Suppressor macrophage treated with lipopolysaccharide for 4 hours (primary cell): ENCODE measurements at places on chromosomes 4 and X.

GRCh38 chr4:177480795-177481194 is 38.6 kb upstream of the AGA start:
- no peak for DNase-seq

GRCh38 chr4:181756451-181757095 is 486.6 kb upstream of the TENM3 start:
- no peak for DNase-seq

GRCh38 chr4:57403591-57403990 is 293.4 kb upstream of the IGFBP7 start:
- no peak for DNase-seq

- no peak for DNase-seq
Measured at GRCh38 chr4:10381146-10381545, 76.1 kb downstream of the ZNF518B start.

DNA sequence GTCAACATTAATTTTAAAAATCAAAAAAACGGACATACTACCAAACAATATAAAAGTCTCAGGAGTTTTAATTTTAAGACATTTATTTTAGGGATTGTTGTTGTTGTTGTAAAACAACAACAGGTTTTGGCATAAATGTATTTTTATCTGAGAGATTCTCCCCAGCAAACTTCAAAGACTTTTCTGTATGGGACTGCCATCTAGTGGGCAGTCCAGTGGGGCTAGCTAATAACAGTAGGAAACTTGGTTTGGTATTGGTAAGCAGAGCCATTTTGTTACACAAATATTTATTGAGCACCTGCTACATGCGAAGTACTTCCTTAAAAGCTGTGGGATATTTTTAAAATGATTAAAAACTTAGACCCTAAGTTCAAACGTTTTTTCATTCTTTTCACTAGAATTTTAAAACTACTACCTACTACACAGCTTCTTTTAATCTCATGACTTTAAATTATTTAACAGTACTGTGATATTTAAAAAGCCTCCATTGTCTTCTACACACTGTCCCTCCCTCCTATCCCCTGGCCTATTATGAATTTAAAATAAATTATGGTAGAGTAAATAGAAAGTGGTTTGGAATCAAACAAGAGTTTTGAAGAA is 1028.4 kb upstream of the INTU start:
- no peak for DNase-seq

GRCh38 chr4:2103127-2103842 is 44.2 kb downstream of the NAT8L start:
- no peak for DNase-seq

DNA sequence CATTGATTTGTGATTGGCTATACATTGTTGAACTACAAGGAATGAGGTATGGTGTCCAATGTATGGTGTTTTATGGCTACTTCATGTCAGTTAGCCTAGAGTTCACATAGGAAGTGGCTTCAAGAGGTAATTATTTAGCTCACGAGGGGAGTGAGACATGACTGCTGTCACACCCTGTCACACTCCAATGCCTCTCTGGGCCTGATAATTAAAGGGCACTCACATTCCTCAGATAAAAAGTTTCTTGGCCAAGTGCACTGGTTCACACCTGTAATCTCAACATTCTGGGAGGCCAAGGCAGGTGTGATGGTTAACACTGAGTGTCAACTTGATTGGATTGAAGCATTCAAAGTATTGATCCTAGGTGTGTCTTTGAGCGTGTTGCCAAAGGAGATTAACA is 65.0 kb upstream of the DDX60 start:
- no peak for DNase-seq

GRCh38 chrX:12526306-12526705 is 264.9 kb upstream of the PRPS2 start:
- no peak for DNase-seq

GRCh38 chr4:114636192-114636935 is 37.8 kb downstream of the UGT8 start:
- no peak for DNase-seq

DNA sequence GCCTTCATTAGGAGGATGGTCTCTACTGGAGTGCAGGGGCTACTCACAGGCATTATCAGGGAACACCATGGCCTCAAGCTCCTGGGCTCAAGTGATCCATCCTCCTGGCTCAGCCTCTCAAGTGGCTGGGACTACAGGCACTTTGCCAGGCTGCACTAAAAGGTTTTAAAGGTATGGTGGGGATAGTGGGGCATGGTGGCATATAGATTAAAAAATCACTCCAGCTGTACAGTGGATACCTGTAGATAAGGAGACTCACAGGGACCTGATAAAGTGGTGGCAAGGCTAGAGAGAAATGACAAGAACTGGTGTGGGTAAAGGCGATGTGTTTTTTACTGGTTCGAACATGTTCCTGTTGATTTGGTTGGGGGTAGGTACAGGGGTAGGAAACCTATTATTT is 5.9 kb downstream of the ZAR1 start:
- no peak for DNase-seq

DNA sequence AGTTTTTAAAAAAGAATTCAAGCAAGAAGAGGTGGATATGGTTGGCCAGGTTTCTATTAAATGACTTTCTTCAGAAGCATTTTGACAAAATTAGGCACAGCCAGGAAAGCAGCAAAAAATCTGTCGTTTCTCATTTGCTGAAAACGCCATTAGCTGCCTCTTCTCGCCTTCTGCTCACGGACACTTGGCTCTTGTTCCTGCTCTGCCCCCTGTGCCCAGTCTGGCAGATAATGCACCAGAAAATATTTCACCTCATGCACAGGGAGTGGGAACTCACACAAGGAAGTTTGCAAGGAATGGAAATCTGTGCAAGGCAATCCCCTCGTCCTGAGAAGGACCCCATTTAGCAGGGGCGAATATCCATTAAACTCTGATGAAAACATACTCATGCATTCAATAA is 260.0 kb downstream of the PACRGL start:
- DNase-seq = no peak
